ENCODE measurements at places on chromosomes 6 and 20. TPM values are rescaled to one million over a fixed set of nuclear protein-coding genes. Genes with fewer than 3 reads are reported as not detected.

OPRM1 gene
- total RNA-seq: not detected

HLA-DRB1 gene
- 0.09 TPM for total RNA-seq

HNF4A gene
- not detected for total RNA-seq

MICB gene
- total RNA-seq: 15.7 TPM

RIPPLY2 gene
- total RNA-seq: not detected

TDP2 gene
- 24.7 TPM for total RNA-seq

Data from endothelial cell of coronary artery (primary cell).